ENCODE measurements at places on chromosomes 2 and 18.

GRCh38 chr2:111691164-111691875, 192.7 kb downstream of the ANAPC1 start:
- no peak for DNase-seq

DNA sequence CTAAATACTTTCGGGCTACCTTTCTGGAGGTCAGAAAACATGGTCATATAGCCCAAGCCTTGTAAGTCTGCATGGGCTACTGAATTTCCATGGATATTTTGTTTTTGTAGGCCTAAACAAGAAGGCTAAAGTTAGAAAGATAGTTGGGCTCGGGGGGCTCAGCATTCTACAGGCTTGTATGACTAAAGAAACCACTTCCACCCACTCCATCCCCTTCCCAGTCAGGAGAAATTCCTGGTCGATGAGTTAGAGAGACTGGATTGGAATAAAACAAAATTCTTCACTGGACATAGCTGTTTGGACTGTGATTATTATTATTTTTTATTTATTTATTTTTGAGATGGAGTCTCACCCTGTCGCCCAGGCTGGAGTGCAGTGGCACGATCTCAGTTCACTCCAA, 539.4 kb upstream of the TNP1 start:
- no peak for DNase-seq

- DNase-seq: no peak
Observed at GRCh38 chr2:25453199-25453905, 111.6 kb upstream of the DNMT3A start.

GRCh38 chr2:28228434-28228995, 164.1 kb upstream of the FOSL2 start:
- no peak for DNase-seq

DNA sequence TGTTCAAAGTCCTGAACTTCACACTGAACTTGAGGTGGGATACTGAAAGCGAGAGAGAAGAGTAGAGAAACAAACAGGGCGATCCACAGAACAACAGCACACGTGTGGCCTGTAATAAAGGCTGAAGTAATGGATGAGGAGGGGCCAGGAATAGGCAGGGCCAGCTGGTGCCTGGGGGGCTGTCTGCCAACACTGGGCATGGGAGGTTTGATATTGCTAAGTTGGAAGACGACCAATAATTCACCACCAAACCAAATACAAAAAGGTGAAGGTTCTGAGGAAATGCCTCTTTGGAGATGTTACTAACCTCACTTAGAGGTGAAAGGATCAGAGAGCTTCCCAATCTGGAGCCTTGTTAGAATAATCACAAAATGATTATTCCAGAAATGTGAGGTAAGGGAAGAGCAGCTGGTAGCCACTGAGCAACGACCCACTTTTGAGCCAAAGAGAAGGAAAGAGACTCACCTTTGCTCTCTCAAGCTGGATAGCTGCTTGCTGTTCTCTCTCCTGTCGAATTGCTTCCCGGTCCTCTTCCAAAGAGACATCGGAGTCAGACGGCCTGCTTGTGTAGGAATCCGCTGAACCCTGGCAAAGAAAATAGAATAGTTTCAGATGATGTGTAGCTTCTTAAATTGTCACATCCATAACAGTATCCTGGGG, 54.7 kb upstream of the ARL5A start:
- DNase-seq: no peak

Measured in AG08395 (cell line).